Activated CD4-positive, alpha-beta T cell treated with anti-CD3 and anti-CD28 coated beads, Interleukin-2, Interleukin-6, amounts not matched to agents 100 ng/mL and 50 ng/mL, durations not matched to agents 16 hours and 8 hours (primary cell): ENCODE measurements at places on chromosomes 4 and X.
A peak's percentile ranks its signal among the peaks of the same experiment; 100 is the strongest.

DNA sequence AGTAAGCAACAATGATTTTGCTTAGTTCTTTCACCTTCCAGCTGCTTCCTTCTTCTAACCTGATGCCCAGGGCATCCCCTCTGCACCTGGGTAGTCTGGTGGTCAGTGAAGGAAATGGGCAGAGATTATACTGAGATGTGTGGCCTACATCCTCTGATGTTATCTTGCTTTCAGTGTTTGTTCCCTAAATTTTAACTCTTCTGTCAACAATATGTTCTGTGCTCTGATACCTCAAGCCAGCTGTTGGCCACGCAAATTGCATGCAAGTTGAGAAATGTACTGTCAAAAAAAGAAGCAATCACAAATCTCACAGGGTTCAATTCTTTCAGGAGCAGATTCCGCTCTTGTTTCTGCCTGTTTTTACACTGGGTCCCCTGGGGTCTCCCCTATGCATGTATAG lies 73.8 kb downstream of the FBXW7 start:
- DNase-seq, result no peak

DNA sequence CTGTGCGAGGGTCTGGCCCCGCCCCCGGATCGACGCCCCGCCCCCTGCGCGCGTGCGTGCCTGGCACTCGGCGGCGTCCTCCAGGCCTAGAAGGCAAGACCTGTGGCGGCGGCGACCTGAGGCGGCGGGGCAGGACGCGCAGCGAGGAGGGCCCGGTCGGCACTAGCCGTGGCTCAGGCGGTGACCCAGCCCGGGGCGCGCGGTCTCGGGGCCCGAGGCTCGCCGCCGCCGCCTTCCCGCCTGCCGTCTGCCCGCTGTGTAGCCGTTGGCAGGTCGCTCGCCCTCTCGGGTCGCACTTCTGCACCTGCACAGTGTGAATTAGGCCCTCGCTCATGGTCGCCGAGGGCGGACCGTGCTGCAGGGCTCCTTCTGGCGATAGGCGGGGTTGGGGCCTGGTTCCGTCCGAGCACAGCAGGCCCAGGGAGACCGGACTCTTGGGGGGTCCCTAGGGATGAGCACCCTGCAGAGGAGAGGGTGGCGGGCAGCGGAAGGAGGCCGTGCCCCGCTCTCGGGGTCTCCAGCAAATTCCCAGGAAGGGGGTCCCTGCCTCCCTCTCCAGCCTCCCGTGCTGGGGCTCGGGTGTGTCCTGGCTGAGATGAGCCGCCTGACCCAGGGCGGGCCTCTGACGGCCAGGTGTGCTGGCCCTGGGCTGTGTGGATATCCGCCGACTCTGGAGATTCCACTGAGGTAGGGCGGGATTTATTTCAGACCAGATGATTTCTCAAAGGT lies 557 bp upstream of the FAM53A start:
- DNase-seq, result no peak

DNA sequence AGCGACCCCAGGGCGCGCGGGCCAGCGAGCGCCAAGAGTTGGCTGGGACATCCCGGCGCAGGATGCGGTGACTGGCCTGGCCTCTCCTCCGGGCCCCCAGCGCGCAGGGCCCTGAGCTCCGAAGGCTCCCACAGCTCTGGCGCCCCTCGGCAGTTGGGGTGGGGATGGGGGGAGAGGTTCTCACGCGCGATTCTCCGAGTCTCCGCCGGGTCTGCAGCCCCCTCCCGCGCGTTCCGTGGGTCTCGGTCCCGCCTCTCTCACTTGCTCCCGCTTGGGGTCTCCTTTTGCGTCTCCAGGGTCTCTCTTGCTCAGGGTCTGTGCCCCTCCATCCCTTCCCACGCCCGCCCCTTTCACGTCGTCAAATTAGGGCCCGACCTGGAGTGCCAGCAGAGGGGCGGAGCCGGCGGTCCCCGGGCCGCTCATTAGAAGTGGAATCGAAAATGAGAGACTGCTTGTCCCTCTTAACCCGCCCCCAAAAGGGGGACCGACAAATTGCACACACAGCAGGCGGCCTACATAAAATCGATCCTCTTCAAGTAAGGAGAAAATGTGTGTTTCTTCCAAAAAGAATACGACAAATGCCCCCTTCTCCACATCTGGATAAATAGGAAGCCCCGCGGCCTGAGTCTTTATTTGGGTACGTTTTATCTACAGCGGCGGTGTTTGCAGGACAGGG lies 877 bp upstream of the NKX1-1 start:
- no peak for DNase-seq

- no peak for DNase-seq
Measured at GRCh38 chr4:1210241-1210841, 38.0 kb upstream of the SPON2 start.

DNA sequence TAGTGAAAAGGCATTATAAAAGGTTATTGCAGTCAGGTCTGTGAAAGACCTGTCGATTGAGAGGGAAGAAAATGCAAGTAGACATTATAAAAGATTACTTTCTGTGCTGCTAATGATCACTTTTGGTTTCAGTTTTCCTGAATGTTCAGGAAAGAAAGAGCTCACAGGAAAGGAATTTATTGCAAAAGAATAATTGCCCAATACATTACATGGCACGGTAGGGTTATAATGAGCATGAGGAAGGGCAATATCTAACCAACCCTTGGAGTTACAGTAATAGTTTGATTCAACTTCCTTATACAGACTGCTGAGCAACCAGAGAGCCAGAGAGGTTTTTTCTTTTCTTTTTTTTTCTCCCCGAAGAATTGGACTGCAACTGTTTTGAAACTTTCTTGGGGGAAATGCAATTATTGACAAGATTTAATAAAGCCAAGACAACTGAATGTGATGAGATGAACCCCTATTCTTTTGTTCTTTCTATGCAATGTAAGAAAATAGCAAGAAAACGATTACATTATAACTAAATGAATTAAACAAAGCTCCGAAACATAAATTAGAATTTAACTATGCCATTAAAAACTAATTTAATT lies 247.0 kb downstream of the C4orf33 start:
- no peak for DNase-seq

- DNase-seq, result no peak
Measured at GRCh38 chrX:118108304-118108703, 8.3 kb downstream of the KLHL13 start.

- DNase-seq, result no peak
Measured at GRCh38 chr4:41256131-41256739, 493 bp upstream of the UCHL1 start.

DNA sequence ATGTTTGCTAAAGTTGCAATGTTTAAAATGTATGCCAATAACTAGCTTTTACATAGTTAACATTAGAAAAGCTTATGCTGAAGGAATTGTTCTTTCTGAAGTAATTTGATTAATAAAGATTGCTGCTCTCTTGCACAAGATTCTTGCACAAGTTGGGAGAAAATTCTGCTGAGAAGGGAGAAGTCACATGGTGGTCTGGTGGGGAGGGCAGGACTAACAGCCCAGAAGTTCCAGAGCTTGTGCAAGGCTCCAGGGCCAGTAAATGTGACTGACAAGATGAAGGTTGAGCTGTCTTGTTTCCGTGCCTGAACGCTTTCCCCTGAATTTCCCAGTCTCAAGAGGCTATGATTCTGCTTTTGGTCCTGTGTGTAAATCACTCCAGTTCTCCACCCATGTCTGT lies 112.9 kb upstream of the VCX start:
- DNase-seq, result no peak

GRCh38 chr4:100576570-100576969 lies 58.7 kb upstream of the EMCN start:
- no peak for DNase-seq

DNA sequence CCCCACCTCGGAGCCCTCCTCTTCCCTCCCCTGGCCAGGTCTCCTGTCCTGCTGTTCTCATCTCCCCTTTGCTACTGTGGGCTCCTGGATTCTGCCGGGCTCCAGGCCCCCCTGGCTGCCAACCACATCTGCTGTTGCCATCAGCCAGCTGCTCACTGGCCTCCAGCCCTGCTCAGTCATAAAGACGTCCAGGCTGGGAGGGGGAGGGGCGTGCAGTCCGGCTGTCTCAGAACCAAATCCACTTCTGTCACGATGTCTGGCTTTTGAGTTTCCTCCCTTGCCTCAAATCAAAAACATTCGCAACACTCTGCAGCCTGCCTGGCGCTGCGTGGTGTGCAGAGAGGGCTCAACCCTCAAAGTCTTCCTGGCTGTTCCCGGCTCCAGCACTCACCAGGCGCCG lies 7.1 kb downstream of the RASL11B start:
- DNase-seq, result no peak

DNA sequence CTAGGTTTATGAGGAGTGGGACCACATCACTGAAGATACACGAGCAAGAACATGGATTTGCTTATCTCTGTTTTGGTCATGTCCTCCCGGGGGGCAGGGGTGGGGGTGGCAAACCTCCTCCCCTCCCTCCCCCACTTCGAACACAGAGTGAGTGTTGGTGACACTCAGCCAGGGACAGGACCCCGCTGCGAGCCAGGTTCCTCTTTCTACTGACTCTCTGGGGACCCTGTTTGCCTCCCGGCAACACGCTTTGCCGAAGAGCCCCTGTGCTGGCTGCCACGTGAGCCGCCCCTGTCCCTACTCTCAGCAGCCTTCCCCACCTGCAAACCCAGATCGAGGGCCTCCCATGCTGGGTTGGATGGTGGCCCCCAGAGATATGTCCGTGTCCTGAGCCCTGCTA lies 34.7 kb downstream of the P2RY8 start:
- DNase-seq, result no peak

- DNase-seq, result no peak
Measured at GRCh38 chrX:140206657-140207056, 241.3 kb upstream of the CXorf66 start.

DNA sequence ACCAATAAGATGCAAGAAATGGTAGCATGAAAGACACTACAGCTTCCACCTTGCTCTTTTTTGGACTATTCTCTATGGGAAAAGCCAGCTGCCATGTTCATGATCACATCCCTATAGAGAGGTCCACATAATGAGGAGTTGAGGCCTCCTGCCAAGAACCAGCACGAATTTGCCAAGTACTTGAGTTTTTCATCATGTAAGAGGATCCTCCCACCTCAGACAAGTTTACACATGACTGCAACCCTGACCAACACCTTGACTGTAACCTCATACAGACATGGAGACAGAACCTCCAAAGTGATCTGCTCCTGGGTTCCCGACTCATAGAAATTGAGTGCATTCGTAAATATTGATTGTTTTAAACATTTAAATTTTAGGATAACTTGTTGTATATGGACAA lies 135.2 kb upstream of the TSPAN5 start:
- DNase-seq, result no peak

GRCh38 chr4:108850219-108850649 lies 87.4 kb upstream of the ETNPPL start:
- peak; percentile 35 for DNase-seq

- DNase-seq, result no peak
Measured at GRCh38 chr4:10761903-10762302, 77.3 kb upstream of the CLNK start.

DNA sequence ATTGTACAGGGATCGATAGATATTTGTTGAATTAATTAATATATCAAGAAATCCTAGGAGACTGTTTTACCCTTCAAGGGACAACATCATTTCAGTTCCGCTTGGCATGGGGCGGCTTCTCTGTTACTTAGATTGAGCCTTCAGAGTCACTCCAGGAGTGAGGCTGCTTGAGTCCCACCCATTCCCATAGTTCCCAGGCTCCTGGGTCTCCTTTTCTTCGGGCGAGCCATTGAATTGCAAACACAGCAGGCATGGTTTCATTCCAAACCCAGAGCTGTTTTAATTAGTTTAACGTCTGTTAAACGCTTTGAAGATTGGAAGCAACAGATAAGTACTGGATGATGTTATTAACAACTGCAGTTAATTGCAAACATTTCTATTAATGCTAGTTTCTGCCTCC lies 571 bp upstream of the EDA start:
- no peak for DNase-seq

DNA sequence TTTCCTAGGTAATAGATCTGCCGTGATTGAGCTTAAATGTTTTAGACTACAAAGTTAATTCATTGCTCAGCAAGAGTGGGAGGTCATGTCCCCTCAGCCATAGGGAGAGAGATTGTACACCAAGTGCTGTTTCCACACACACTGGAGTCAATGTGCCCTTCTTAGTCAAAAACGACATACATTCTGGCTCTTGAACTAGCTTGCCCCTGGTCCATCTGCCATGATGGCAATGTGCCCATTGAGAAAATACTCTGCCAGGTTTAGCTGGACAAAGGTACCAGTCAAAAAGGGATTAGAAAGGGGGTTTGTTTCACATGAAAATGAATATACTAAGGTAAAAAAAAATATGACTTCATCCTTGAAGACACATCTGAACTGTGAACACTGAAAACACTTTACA lies 377.1 kb upstream of the ADGRL3 start:
- no peak for DNase-seq

DNA sequence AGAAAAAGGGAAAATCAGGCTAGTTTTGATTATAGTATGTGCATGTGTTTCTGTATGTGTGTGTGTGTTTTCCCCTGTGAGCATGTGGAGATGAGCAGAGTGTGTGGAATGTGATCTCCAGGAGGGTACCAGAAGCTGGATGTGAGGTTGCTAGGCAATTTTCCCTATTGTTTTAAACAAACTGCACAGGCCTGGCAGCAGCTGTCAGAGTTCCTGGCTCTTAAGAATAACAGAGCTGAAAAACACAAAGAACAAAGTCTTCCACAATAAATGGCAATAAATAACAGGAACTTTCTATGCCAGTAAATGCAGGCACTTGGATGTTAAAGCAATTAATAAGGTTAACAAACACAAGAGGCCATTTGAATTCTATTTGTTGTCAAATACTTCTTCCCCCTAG lies 344.6 kb upstream of the CTSO start:
- no peak for DNase-seq

DNA sequence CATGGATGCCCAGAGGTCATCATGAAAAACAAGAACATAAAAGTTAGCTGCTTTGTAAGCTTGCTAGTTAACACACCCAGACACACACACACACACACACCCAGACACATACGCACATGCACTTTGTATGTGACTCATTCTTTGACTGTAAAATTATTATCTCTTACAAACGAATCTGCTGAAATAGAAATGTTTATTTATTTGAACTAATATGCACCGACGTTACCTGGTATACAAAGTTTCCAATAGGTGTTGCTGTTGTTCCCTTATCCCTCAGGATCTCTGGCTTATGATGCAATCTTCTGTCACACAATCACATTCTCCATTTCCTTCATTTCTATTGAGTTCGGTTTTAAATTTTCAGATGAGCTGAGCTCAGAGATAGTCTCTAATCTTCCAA lies 209.3 kb downstream of the PTTG2 start:
- DNase-seq, result no peak

GRCh38 chr4:67292045-67292444 lies 253.3 kb downstream of the CENPC start:
- no peak for DNase-seq

- DNase-seq, result no peak
Measured at GRCh38 chr4:165481053-165481835, 102.4 kb downstream of the CPE start.

DNA sequence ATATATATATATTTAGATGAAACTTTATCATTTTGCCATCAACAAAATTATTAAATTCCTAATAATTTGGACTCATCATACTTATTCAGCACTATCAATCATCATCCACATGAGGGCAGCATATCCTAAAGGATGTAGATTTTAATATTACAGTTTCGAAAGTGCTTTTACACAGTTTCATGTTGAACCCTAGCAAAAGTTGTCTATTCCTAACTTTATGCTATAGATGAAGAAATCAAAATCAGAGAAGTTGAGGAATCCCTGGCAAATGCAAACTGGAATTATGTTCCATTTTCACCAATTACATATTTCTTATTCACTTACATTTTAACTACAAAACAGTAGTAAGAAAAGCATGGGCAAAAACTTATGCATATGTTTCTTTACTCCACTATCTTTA lies 36.6 kb upstream of the UGT2A1 start:
- peak; percentile 15 for DNase-seq

GRCh38 chr4:89196745-89197144 lies 85.4 kb downstream of the TIGD2 start:
- no peak for DNase-seq

GRCh38 chr4:182133033-182133432 lies 110.2 kb upstream of the TENM3 start:
- DNase-seq, result no peak
